Upper lobe of right lung (tissue), 1 donor: ENCODE measurements at places on chromosomes 3 and 15. TPM values are rescaled to one million over a fixed set of nuclear protein-coding genes. Genes with fewer than 3 reads are reported as not detected.

GPR160 gene
- 22.3 TPM for total RNA-seq

DNA sequence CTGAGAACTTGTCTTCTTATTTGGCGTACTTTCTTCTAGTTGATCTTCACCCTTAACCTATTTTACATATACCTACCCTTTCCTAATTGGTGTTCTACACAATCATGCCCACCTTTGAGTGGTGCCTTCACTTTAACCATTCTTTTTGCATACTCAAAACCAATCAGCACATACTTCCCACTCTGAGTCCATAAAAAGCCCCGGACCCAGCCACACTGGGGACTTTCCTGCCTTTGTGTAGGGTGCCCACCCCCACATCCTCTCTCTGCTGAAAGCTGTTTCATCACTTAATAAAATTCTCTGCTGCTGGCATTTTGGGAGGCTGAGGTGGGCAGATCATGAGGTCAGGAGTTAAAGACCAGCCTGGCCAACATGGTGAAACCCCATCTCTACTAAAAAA, 15.9 kb upstream of the CHST2 start:
- DNase-seq: no peak

- DNase-seq: no peak
Observed at GRCh38 chr3:15345066-15345607, 12.8 kb upstream of the SH3BP5 start.

DNA sequence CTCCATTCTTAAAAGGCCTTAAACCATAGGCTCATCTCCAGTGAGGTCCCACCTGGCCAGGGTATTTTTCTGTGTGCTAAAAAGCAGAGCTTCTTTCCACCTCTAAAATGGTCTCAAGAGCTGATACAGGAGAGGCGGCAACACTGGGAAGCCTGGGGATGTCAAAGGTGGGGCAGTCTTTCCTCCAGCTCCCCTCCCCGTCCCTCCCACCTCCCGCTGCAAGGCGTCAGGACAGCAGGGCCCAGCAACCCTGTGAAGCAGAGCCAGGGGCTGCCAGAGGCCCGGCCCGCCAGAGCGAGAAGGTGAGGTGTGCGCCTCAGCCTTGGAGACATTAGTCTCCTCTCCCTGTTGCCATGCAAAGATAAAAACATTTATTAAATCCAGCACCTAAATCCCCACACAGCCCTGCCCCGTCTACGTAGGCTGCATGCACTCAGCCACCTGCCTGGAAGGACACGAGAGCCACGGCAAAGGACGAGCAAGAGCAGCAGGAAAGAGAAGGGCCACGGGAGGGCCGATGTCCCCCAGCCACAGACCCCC, 75.6 kb downstream of the FAM174B start:
- DNase-seq: no peak

DNA sequence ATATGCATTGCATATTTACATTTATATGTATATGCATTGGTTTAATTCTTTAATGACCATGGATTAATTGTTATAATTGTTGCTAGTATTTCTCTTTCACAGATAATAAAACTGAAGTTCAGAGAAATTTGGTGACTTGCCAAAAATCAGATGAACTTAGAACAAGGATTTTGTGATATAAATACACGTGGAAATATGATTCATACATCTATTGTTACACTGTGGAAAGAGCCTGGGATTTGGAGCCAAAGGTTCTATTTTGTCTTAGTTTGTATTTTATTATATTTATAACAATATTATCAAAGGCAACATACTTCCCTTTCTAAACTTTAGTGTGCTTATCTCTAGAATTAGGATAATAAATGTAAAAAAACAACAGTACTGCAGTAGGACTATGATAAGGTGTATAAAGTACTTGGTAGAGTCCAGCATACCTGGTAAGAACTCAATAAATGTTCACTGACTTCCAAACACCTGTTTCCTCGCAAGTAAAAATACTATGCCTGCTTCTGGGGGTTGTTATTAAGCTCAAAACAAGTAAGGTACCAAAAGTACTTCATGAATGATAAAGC, 342.9 kb downstream of the THSD4 start:
- DNase-seq: no peak

GRCh38 chr15:55422089-55422488, 13.8 kb downstream of the PIERCE2 start:
- DNase-seq: no peak

- no peak for DNase-seq
Observed at GRCh38 chr3:103181160-103181559, 746.3 kb downstream of the ZPLD1 start.

DNA sequence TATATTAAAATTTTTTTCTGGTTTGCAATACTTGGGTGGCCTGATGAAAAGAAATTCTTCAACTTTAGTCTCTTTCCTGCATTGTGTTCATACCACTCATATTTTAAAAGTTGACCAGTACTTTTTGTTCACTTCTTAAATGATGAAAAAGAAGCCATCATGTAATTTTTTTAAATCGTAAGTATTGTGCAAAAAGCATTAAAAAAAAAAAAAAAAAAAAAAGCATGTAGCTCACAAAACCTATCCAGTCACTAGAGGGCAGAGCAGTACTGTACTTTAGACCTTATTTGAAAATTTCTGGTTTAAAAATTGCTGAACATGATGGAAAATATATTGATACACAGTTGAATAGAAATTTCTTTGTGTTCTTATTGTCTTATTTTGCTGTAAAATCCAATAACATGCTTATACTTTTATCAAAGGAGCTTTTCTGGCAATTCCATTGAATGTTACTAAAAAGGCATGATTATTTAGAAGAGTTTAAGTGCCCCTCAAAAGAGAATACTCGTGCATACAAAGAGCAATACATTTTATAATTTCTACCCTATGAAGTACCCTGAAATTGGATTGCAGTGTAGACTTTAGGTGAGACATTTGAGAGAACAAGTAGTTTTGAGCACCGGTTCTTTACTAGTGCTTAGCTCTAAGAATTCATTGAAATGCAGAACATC, 137.7 kb downstream of the BBX start:
- DNase-seq: no peak
